BE2C (cell line): ENCODE measurements at places on chromosomes 2 and 18.

DNA sequence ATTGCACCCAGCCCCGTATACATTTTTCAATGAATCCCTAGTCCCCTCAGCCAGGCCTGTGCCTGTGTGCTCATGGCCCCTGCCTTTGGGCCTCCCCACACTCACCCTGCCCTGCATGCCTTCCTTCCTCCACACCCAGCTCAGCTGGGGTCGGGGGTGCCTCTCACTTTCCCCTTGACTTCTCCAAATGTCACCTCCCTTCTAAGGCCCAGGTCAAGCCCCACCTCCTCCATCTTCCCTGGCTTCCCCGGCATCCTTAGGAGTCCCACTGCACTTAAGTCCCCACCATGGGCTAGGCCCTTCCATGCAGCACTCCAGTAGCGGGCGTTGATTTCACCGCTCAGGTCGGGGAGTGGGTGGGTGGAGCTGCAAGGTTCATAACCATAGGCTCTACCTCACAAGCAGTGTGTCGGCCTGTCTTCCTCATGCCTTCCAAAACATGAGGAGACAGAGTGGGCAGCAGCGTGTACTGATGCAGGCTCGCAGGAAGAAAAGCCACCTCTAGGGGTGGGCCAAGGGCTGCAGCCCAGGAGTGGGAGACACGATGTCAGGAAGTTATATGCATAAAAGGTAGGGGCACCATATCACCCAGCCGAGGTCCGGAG is 47.7 kb downstream of the DNMT3A start:
- no peak for DNase-seq

- no peak for DNase-seq
Observed at GRCh38 chr2:172436889-172437288, 9.5 kb downstream of the ITGA6 start.

GRCh38 chr2:128813352-128814034 is 494.8 kb upstream of the HS6ST1 start:
- no peak for DNase-seq

DNA sequence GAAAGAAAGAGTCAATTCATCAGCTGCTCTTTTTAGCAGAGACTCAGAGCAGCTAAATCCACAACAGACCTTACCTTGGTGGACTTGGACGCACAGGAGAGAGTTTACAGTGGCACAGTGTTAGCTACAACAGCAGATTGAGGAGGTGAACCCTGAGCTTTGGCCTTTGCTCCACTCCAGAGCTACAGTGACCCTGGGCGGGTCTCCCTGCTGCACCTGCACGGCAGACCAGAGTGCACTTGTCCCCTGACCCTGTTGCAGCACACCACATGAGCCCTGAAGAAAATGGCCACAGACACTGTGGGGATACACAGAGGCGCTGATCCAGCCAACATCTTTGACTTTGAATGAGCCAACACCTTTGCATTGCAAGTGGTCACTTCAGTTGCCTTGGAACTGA is 11.0 kb downstream of the SLC19A3 start:
- no peak for DNase-seq

- DNase-seq = no peak
Observed at GRCh38 chr2:222780051-222780450, 80.8 kb upstream of the ACSL3 start.

- DNase-seq = no peak
Observed at GRCh38 chr18:4851301-4851976, 345.6 kb downstream of the AKAIN1 start.

- DNase-seq = no peak
Observed at GRCh38 chr2:241011751-241012510, 13.5 kb downstream of the SNED1 start.

DNA sequence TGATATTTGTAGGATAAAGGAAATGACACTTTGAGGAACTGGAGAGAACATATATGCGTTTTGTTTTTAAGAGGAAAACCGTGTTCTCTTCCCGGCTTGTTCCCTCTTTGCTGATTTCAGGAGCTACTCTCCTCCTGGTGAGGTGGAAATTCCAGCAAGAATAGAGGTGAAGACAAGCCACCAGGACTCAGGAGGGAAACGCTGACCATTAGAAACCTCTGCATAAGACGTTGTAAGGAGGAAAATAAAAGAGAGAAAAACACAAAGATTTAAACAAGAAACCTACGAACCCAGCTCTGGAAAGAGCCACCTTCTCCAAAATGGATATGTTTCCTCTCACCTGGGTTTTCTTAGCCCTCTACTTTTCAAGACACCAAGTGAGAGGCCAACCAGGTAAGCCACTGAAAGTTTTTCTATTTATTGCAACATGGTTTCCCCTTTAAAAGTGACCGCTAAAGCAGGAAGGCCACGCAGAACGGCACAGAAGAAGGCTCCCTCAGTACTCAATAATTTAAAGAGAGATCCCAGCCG is 735 bp downstream of the NRP2 start:
- no peak for DNase-seq

DNA sequence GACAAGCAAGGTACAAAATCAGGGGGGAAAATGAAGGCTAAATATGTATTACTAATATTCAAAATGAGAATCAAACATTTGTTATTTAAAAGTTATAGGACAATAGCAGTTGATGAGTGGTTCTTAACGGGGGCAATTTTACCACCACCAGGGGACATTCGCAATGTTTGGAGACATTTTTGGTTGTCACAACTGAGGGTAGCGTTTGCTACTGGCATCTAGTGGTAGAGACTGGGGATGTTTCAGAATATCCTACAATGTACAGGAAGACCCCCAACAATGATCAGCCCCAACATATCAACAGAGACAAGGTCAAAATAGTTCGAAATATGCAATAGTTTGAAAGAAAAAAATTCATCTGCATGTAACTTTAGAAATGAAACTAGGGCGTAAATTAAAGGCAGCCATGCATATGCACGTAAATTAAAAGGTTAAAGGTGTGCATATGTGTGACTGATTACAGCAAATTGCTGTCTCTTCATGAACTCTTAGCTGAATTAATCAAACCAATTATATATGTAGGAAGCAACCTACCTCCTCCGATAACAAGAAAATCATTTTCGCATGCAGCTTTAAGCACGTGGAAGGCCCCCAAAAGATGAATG is 61.2 kb upstream of the CUL3 start:
- peak; percentile 32 for DNase-seq

GRCh38 chr2:113981404-113982134 is 91.7 kb downstream of the ACTR3 start:
- no peak for DNase-seq

DNA sequence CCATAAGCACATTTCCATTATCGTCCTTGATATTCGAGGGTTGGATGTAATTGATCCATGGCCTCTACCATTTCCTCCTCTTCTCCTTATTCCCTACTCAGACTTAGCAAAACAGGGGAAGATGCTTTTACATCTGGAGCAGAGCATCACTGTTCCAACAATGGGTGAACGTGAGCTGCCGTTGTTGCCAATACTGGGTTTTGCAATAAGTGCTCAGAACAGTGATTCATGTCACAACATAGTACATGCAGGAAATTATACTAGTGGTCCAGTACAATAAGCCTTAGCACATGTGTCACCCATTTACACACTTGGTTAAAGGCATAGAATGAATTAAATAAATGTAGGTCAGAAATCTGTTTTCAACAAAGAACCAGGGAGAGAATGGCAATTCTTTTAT is 112.4 kb downstream of the DCC start:
- no peak for DNase-seq

DNA sequence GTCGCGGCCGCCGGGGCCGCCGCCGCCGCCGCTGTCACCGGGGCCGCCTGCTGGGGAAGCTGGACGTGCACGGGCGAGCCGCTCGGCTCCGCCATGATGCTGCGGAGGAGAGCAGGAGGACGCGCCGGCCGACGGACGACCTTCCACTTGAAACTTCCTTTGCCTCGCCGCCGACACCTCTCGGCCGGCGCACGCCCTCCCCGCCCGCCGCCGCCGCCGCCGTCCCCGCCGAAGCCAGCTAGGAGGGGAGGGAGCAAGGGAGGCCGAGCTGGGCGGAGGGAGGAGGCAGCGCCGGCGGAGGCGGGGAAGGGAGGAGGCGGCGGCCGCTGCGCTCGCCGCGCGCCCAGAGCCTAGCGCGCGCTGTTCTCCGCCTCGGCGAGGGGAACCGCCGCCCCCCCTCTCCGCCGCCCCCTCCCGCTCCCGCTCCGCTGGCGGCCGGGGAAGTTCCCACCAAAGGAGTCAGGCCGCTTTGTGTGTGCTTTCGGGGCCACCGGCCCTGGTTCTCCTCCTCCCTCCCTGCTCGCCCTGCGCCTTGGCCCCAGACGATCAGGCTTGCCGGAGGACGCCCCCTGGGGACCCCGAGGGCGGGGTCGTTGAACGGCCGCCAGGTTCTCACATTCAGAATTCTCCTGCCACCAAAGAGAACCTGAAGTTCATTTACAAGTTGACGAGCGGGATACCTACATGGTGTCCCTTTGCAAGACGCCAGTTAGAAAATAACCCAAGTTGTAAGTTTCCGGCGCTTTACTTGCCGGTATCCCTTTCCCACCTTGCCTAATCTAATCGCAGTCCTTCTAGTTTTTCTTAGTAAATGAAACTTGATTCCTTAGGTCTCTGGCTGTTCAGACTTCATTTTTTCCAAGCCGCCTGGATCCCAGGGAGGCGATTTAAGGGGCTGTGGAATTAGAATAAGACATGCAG is at the start of gene STK39:
Gene STK39 (minus strand): TSS at position 255 of the 921 bp plus-strand sequence. CDS start 160 bp downstream, at position 95.
- DNase-seq = peak; percentile 66

DNA sequence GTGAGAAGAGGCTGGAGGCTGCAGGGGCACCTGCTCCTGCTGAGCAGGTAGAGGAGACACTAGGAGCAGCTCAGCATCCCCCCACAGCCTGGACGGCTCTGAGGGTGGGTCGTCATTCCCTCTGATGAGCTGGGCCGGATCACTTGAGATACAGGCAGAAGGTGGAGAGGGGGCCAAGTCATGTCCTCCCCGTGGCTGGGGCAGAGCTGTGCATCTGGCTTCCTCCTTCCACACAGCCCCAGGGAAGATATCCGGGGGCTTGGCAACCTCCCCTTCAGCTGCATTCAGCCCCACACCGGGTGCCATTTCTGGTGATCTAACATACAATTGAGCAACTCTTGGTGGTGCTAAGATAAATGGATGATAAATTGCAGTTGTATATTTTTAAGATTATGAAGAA is 236.9 kb downstream of the LDLRAD4 start:
- no peak for DNase-seq

GRCh38 chr2:173568054-173568453 is 213.4 kb downstream of the CDCA7 start:
- peak; percentile 11 for DNase-seq

- DNase-seq = peak; percentile 81
Observed at GRCh38 chr2:241507430-241508239, 749 bp downstream of the STK25 start.

- no peak for DNase-seq
Observed at GRCh38 chr2:46540496-46541331, 61.3 kb downstream of the TMEM247 start.

DNA sequence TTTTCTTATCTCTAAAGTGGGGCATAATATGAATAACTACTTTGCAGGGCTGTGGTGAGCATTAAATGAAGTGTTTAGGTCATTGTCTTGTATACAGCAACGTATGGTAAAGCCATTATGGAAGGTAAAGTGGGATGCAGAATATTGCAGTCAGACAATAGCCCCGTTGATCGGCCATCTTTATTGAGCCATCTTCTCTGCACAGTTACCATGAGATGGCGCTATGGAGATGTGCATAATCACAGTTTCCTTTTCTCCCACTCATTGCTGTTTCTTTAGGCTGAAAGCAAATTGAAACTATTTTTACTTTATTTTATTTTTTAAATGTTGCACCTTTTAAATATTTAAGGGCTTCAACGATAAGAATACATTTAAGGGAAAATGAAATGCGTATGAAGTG is 108.9 kb downstream of the THSD7B start:
- no peak for DNase-seq

GRCh38 chr2:201996006-201996405 is 37.6 kb upstream of the FZD7 start:
- no peak for DNase-seq

GRCh38 chr18:79754831-79755351 is 42.8 kb upstream of the KCNG2 start:
- no peak for DNase-seq

GRCh38 chr2:80168801-80169200 is 135.8 kb downstream of the LRRTM1 start:
- DNase-seq = no peak

DNA sequence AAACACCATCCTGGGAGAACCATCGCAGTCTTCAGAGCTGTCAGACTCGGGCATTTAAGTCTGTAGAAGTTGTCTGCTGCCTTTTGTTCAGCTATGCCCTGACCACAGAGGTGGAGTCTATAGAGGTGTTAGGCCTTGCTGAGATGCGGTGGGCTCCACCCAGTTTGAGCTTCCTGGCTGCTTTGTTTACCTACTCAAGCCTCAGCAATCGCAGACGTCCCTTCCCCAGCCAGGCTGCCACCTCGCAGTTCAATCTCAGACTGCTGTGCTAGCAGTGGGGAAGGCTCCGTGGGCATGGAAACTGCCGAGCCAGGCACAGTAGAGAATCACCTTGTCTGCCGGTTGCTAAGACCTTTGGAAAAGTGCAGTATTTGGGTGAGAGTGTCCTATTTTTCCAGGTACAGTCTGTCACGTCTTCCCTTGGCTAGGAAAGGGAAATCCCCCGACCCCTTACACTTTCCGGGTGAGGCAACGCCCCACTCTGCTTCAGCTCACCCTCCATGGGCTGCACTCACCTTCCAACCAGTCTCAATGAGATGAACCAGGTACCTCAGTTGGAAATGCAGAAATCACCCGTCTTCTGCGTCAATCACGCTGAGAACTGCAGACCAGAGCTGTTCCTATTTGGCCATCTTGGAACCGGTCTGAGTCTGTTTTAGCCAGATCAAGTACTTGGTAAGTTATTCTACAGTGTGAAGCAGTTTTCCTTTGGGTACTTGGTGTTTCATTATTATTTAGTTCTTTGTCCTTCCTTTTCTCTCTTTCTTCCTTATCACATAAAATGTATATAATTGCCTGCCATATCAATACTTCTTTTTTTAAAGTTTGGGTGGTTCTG is 71.5 kb downstream of the CDC42EP3 start:
- no peak for DNase-seq

- DNase-seq = no peak
Observed at GRCh38 chr2:149315461-149315860, 14.9 kb upstream of the LYPD6 start.

DNA sequence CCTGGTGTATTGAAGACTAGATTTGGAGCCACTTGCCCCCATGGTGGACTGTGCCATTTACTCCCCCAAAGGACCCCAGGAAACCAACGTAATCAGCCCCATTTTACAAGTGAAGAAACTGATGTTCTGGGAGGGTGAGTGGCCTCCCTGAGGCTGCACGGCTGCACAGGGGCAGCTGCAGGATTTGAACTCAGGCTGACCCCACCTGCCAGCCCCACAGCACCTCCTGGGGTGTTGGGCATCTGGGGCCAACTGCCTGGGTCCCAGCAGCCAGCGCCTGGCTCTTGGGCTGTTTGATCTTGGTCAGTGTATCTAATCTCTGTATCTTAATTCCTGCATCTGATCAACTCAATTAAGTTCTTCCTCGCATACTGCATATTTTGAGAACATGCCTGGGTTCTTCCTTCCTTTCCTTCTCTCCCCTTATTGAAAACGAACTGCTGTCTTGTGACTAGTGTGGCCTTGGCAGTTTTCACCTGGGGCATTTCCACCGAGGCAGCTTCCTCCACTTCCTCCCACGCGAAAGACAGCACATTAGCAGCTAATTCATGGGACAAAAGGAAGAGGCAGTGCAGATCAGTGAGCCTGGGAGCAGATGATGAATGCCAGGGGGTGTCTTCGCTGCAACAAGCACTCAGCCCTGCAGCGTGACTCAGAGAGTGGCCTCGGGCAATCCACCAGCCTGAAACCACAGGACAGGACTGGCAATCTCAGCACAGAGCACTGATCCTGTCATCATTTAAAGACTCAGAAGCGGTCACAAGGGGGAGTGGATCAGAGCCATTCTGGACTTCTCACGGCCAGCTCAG is 184.1 kb upstream of the RAB12 start:
- peak; percentile 69 for DNase-seq
